ENCODE measurements at places on chromosomes 7 and 10.

- DNase-seq = no peak
These were observed 39.4 kb downstream of the PLXNA4 start for GRCh38 chr7:132536654-132537395.

DNA sequence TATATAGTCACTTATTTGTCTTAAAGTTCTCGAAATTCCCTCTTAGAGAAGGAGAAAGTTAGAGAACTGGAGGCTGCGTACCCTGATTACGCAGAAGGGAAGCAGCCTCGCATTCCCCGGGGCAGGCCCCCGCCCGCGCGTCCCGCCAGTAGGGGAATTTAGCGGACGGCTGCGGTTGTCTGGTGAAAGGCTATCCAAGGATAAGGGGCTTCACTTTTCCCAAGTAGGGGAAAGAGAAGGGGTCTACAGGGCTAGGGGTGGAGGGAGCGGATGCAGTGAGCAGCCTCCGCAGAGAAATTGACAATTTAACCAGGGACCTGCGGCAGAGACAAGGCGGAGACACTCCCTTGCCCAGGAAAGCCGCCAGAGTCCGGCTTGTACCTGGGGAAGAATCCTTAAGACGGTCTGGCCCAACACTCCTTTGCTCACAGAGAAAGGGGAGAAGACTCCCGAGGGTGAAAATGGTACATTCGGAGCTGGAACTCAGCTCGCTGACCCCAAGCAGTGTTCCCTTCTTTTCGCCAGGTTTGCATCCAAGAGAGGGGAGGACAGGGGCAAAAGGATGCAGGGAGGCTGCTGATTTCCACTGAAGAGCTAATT lies 994 bp upstream of the MAGI2 start:
- DNase-seq = no peak

DNA sequence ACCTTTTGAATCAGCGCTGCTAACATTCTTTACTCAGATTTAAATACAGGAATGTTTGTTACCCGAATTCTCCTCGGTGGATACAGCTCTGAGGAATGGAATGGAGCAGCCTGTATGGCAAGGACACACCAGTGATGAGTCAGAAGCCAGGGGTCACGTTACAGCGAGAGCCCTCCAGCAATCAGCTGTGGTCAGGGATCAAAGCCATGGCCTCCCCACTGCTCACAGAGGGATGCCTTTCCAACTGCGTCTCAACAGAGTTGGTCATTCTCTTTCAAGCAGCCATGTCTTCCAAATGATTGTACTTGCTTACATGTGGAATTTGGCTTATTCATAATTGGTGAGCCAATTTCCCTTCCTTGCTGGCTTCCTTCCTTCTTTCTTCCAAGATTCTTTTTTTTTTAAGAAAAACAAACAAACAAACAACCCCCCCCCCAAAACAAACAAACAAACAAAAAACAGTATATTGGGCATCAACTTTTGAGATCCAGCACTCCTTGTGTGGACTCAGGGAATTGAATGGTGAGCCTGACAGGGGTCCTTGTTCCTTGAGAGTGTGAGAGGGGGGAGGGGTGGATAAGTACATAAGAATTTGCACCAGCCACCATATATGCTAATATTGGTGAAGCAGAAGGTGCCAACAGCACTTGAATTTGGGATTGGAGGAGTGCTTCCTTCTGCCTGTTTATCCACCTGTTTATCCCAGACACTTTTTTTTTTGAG lies 100.2 kb downstream of the ATXN7L1 start:
- no peak for DNase-seq

- DNase-seq = no peak
These were observed 139.4 kb downstream of the MAD1L1 start for GRCh38 chr7:2093215-2093842.

DNA sequence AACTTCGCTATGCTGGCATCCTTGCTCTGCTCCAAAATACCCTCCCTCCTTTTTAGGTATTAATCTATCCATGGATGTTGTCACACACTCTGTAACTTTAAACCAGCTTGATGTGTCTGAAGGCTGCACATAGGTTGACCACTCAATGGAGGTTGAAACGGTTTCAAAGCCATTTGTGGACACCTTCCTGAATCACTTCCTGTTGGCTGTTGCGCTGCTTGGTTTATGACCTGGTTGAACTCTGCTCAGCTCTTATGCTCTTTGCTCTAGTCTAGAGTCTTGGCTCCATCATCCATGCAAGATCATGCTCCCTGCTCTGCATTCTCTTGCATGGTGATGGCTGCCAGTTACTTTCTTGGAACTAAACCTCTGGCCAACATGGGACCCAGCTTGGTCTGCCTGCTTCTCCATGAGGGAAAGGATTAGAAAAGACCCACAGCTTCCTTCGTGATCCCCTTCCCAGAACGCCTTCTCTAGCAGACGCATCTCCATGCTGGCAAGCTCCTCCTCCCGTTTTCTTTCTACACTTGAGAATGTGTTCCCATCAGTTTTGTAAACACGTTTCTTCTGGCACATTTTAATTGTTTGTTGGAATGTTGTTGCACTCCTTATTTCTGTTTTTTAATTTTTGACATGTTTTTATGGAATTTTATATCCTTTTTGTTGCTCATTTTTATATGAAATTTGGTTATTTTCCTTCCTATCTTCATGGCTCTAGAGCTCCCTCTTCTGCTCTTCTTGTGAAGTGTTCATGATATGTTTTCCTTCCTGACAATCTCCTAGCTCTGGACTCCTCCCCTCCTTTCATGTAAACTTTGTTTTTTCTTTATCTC lies 149.8 kb downstream of the XPNPEP1 start:
- DNase-seq = no peak

DNA sequence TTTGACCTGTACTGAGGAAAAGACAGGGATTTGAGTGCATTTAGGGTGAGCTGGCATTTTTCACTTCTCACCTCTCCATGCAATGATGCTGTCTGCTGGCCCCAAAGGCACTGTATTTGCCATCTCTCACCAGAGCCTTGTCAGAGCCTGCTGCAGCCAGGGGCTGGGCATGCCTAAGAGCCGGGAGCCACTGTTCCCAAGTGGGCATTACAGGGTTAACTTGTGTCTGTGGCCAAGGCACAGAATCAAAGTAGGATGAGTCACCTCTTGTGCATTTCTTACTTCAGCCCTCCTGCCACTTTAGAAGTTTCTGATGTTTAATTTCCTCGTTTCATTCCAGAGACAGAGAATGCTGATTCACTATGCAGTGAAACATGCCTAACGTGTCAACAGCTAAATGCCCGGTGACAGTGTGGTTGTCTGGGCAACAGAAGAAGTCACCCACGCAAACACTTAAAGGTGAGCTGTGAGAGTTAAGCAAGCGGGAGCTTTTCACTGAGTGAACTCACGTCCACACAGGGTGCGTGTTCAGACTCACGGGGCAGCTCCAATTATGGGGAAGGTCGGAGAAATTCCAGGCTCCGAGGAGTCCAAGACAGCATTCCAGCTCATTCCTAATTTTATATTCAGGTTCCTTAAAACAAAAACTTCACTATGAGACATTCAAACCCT lies 57.1 kb upstream of the IGFBP3 start:
- no peak for DNase-seq

DNA sequence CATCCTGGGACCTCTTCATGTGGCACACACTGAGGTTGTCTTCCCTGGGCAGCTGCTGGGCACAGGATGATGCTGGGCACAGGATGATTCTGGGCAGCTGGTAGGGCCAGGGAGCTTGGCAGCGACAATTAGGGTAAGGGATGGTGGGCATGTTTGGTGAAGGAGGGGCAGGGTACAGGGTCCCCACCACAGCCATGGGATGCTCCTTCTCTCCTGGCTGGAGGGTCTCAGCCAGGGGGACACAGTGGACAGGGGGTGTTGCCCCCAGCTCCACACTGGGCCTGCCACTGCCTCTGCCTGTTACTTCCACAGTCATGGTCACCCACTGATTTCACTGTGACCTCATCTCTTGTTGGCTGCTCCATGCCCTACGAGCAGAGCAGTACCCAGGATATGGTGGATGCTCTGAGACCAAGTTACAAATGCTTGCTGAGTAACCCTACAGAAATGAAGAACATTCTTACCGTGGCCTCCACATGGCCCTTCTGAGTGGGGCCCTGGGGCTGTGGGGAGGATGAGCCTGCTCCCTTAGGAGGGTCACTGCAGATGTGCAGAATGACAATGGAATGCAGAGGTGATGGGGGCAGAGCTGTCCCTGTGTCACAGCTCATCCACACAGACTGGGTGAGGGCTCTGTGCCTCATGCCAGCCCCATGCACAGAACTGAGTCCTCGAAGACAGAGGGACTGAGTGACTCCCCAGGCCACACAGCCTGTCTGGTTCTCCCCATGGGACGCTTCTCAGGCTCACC lies 28.4 kb upstream of the RET start:
- DNase-seq = no peak

DNA sequence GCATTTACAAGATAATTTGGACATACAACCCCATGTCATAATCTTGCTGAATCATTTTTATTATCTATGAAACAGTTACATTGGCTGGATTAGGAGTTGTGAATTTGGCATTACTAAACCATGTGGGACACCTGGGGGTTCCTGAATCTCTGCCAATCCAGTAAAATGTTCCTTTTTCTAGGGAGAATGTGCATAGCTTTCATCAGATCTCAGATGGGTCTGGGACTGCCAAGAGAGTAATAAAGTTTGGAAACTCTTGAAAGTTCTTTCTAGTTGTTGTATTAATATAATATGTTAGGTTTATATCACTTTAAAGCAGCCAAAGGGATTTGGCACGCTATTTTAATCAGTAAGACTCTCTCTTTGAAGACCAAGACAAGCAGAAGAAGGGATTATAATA lies 62.7 kb downstream of the SEMA3E start:
- DNase-seq = no peak

DNA sequence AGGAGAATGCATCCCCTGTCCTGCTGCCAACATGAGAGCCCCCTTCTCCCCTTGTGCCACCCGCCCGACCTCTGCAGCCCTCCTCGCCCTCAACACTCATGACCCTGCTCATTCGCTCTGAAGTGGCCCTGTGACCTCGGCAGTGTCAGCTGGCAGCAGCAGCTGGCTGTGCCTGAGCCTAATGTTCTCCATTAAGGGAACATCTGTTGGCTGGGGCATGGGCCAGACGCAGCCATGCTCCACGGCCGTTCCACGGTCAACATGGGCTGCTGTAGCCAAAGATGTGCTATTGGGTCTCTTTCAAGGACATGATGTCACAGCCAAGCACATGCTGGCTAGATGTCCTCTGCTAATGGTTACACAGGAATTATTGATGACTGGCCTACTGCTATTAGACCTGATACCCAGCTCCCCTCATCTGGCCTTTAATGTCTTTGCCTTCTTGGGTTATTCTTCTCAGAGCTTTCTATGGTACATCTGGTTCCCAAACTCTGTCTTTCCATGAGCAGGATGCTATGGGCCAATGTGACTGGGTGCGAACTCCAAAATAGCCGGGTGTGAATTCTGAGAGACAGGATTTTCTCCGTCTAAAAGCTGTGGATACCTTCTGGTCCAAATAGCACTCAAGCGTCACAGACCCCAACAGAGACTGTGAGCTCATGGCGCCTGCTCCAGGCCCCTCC lies 22.4 kb downstream of the ADCYAP1R1 start:
- no peak for DNase-seq

Measured in activated T-cell treated with anti-CD3 and anti-CD28 coated beads, Interleukin-2, amount 50 U/mL, for 24 hours (primary cell).